Activated CD4-positive, CD25-positive, alpha-beta regulatory T cell treated with anti-CD3 and anti-CD28 coated beads, Interleukin-2, amount 50 U/mL, for 72 hours (primary cell): ENCODE measurements at places on chromosomes 2 and 18.

DNA sequence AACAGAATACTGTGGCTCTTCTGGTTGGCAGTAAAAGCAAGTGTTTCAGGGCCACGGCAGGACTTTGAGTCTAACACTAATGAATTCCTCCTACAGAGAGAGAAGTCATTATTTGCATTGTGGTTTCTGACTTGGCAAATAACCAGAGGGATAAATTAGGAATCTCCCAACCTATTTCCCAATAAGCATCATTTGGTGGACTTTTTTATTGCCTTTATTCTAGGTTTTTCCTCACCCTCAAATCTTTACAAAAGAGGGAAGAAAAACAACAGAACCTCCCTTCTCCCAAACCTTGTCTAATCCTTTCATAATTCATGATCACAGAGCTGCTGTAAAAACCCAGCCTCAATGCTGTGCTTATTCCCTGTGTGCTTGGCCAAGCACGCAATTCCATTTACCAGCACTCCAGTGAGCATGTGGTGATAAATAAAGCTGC lies 179.7 kb downstream of the AGPS start:
- DNase-seq = no peak

GRCh38 chr2:213167271-213167930 lies 16.0 kb upstream of the IKZF2 start:
- no peak for DNase-seq

DNA sequence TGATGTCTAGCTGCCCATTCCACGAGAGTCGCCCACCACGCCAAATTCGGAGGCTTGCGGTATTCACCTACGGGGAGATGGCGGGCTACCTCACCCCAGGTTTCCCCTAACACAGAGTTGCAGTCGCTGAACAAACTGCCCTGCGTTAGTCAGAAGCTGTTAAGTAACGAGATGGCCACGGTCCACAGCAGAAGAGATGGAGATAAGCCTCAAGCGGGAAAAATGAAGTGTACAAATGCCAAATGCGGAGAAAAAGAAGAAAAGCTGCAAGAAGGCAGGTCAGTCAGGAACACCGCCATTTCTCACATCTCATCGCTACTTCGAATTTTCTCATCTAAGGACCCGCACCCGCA lies 425 bp downstream of the ASB3 start:
- peak; percentile 44 for DNase-seq

DNA sequence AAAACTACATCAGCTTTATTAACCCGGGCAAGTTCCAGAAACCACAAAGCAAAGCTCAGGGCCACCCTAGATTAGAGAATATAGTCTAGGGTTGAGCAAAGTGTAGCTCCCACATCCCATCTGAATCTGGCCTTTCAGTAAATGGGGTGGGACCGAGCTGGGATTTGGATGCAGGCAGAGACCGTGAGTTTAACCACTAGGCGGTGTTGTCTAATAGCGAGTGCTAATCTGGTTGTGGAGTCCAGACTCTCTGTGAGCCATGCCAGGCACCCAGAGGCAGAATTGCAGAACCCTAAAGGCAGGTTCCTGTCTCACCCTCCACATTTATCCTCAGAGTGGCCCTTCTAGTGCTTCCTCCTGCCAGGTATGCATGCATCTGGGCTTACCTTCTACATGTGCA lies 435.9 kb downstream of the TSN start:
- no peak for DNase-seq

DNA sequence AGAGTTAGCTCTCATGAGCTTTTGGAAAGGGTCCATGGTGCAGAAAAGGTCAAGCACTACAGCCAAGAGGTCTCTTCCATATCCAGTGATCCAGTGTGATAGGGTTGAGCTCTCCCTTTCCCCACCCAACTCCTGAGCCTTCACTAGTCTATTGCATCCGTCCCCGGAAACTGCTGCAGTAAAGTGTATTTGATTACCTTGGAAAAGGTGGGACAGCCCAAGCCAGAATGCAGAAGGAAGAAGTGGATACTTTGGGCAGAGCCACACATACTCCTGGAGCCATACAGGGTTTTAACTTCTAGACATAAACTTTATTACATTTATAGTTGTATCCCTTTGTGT lies 3.6 kb downstream of the PNKD start:
- DNase-seq = no peak

DNA sequence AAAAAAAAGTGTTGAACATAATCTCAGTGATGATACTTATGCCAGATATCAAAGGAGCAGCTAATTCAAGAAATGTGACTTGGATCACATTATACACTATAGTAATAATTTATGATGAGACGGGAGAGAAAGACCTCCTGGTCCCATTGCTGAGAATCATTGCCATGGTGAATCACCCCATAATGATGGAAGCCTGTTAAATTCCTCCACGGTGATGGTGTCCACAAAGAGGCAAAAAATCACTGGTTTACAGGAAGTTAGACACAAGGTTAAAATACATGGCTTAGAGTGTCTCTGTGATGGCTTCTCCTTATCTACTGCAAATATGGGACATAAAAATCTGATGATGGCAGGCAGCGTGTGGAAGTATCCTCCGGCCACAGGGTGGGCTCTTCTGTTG lies 210.0 kb downstream of the CDH2 start:
- DNase-seq = no peak

DNA sequence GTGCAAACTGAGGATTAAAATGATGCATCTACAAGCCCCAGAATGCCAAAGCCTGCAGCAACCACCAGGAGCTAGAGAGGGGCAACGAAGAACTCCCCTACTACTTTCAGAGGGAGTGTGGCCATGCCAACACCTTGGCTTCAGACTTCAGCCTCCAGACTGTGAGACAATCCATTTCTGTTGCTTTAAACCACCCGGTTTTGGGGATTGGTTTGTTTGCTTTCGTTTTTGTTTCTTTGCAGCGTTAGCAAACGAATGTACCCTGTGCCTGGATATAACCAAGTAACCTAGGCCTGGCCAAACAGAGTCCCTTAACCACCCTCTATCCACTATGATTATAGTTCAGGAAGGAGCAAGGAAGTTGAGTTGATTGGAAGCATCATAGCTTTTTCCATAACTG lies 171.2 kb upstream of the NCK2 start:
- no peak for DNase-seq

DNA sequence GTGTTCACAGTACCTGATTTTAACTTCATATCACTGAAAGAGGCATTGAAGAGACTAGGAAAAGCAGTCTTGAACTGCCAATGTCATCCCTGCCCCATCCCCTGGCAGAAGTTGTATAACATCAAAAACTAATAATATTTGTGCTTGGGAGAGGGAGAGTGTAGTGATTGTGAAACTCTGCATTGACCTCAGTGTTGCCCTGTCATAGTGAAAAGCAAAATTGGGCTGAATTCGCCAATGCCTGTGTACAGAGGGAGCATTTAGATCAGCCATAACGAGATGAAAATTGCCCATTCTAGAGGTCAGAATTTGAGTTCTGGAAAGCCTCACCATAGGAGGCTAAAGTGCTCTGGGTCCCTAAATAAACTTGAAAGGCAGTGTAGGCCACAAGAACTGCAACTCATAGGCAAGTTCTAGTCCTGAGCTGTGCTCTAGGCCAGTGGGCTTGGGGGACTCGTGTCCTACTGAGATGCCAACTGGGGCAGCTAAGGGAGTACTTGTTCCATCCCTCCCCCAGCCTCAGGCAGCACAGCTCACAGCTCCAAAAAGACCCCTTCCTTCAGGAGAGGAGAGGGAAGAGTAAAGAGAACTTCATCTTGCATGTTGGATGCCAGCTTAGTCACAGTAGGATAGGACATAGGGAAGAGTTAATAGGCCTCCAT lies 855.6 kb downstream of the TSN start:
- no peak for DNase-seq

GRCh38 chr18:79405019-79405780 lies 9.5 kb downstream of the NFATC1 start:
- DNase-seq = no peak

DNA sequence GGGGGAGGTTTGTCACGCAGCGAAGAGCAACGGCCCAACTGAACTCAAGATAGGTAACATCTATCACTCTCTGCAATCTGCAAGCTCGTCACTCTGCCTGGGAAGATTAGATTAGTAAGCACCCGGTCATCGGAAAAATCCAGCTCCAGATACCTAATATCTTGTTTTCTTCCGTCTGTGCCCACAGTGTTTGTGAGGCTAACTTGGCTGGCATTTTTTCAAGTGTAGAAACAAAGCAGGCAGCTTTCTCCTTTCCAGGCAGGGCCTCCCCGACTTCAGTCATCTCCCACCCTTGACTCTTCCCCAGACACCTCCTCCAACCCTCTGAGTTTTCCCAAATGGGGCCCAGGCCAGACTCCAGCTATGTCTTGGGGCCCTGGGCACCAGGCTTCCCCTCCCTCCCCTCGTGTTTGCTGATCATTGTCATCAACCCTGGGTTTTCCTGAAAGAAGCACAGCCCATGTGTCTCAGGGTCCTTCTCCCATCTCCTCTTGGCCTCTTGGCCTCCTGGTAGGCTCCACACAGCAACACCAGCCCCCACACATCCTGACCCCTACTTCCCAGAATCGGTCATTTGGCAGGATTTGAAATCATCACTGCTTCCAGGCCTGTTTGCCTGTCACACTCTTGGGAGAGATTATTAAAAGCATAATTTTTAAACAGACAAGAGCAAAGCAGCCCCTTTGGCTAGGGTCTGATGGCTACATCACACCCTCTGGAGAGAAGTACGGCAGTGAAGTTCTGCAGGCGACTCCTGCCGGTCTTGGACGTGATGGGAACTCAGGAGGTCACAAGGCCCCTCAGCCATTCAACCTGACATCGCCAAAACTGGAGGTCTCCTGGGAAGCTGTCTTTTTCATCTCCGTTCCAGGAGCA lies 144.9 kb upstream of the ID2 start:
- DNase-seq = no peak

- DNase-seq = no peak
Measured at GRCh38 chr2:16741498-16741897, 75.9 kb upstream of the CYRIA start.

DNA sequence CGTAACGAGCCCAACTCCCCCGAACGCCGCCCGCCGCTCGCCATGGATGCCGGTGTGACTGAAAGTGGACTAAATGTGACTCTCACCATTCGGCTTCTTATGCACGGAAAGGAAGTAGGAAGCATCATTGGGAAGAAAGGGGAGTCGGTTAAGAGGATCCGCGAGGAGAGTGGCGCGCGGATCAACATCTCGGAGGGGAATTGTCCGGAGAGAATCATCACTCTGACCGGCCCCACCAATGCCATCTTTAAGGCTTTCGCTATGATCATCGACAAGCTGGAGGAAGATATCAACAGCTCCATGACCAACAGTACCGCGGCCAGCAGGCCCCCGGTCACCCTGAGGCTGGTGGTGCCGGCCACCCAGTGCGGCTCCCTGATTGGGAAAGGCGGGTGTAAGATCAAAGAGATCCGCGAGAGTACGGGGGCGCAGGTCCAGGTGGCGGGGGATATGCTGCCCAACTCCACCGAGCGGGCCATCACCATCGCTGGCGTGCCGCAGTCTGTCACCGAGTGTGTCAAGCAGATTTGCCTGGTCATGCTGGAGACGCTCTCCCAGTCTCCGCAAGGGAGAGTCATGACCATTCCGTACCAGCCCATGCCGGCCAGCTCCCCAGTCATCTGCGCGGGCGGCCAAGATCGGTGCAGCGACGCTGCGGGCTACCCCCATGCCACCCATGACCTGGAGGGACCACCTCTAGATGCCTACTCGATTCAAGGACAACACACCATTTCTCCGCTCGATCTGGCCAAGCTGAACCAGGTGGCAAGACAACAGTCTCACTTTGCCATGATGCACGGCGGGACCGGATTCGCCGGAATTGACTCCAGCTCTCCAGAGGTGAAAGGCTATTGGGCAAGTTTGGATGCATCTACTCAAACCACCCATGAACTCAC lies 673 bp downstream of the PCBP1 start:
- DNase-seq = peak; percentile 65

GRCh38 chr2:68686178-68686577 lies 42.8 kb downstream of the PROKR1 start:
- DNase-seq = no peak

DNA sequence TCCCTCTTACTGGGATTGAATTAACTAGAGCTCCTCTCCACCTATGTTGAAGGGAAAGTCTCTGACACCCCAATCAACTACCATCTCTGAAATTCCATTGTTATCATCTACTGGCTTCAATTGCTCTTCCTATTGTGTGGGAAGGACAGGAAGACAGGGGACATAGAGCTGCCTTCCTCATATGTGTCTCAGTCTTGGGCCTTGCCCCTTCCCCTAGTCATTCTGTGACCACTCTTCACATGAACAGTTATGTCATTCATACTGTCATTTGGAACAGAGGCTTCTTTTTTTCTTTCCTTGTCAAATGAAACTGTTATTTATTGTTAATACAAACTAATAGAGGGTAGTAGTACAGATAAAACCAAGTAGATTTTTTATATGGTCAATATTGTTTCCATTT lies 69.6 kb upstream of the EMILIN2 start:
- no peak for DNase-seq

DNA sequence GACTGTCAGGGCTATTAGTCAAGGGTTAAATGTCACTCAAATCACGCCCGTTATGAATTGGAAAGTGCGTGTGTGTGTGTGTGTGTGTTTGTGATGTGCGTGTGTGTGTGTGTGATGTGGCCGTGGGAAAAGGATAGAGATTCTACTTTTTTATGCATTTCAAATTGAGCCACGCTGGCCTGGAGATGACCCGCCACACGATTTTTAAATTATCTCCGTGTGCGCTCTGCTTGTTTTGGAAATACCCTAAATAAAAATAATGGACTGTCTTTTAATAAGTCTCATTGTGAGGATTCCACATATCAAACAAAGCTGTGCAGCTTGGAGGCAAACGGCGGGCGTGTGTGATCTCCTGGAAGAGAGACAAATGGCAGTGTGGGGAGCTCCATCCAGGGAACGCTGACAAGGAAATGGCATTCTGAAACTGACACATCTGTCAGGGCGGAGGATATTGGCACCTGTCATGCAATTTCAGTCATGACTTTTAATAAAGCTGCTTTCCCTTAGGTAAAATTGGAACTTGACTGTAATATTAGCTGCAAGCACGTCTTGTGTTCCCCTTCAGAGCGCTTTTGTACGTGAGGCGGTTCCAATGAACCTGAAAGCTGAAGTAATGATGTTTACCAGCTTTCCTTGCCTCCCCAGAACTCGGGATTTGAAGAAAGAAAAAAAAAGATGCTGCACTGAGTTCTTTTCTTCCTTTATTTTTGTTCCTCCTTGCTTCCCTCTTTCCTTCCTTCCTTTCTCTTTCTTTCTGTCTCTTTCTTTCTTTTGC lies 381.8 kb upstream of the SMIM21 start:
- DNase-seq = no peak

GRCh38 chr18:58784601-58785137 lies 80.0 kb upstream of the ZNF532 start:
- no peak for DNase-seq

- DNase-seq = no peak
Measured at GRCh38 chr2:18671363-18671762, 82.0 kb upstream of the NT5C1B start.
